ENCODE measurements at places on chromosomes 4 and X. TPM values are rescaled to one million over a fixed set of nuclear protein-coding genes. Genes with fewer than 3 reads are reported as not detected.

Gene STPG2
- polyA plus RNA-seq, result not detected

Gene XAGE2
- not detected for polyA plus RNA-seq

Gene GPC3
- polyA plus RNA-seq, result 7.0 TPM

Gene GRID2
- polyA plus RNA-seq, result 0.09 TPM

Gene ANKRD50
- polyA plus RNA-seq, result 3.0 TPM

Gene ARHGAP24
- 16.7 TPM for polyA plus RNA-seq

Gene FOXO4
- polyA plus RNA-seq, result 27.8 TPM

Gene NAP1L3
- 9.0 TPM for polyA plus RNA-seq

Gene CT47A7
- not detected for polyA plus RNA-seq

Gene TMEM31
- not detected for polyA plus RNA-seq

Gene INTS6L
- polyA plus RNA-seq, result 6.8 TPM

Gene RNF175
- 9.1 TPM for polyA plus RNA-seq

Gene ARMCX6
- 30.3 TPM for polyA plus RNA-seq

Gene THAP9
- polyA plus RNA-seq, result 2.6 TPM

Gene PRICKLE3
- 8.5 TPM for polyA plus RNA-seq

Gene PLAC1
- not detected for polyA plus RNA-seq

Gene LGI2
- polyA plus RNA-seq, result 2.4 TPM

Gene COPS4
- 40.3 TPM for polyA plus RNA-seq

Gene CHRDL1
- 7.2 TPM for polyA plus RNA-seq

Gene STK26
- 0.86 TPM for polyA plus RNA-seq

Gene MAP3K15
- polyA plus RNA-seq, result 0.45 TPM

Gene MAGED1
- polyA plus RNA-seq, result 51.2 TPM

Gene TMSB15A
- polyA plus RNA-seq, result 2.0 TPM

Gene PNMA6F
- not detected for polyA plus RNA-seq

Gene PDLIM3
- polyA plus RNA-seq, result 447 TPM

Gene FGB
- polyA plus RNA-seq, result 0.38 TPM

Gene LAP3
- polyA plus RNA-seq, result 31.2 TPM

Gene SPANXN3
- polyA plus RNA-seq, result not detected

Gene BRS3
- not detected for polyA plus RNA-seq

Gene PRDM5
- 2.4 TPM for polyA plus RNA-seq

Gene ETDA
- polyA plus RNA-seq, result not detected

Gene CFAP97
- 4.1 TPM for polyA plus RNA-seq

Gene CSAG1
- not detected for polyA plus RNA-seq

Gene RHOH
- polyA plus RNA-seq, result 0.07 TPM

Gene FRMD7
- polyA plus RNA-seq, result 0.05 TPM

Gene CT83
- polyA plus RNA-seq, result not detected

Gene UCP1
- polyA plus RNA-seq, result 2.2 TPM

Gene TLR2
- 2.0 TPM for polyA plus RNA-seq

Gene CNGA1
- polyA plus RNA-seq, result 0.48 TPM

Gene DRD5
- 0.07 TPM for polyA plus RNA-seq

Gene FAM156A
- 8.2 TPM for polyA plus RNA-seq

Gene RIBC1
- polyA plus RNA-seq, result 1.1 TPM

Gene RASSF6
- not detected for polyA plus RNA-seq

Gene CYBB
- 2.2 TPM for polyA plus RNA-seq

Gene PSAPL1
- not detected for polyA plus RNA-seq

All from right cardiac atrium (tissue), 5 donors.